ENCODE measurements at places on chromosomes 3 and 15.
A peak's percentile ranks its signal among the peaks of the same experiment; 100 is the strongest.

DNA sequence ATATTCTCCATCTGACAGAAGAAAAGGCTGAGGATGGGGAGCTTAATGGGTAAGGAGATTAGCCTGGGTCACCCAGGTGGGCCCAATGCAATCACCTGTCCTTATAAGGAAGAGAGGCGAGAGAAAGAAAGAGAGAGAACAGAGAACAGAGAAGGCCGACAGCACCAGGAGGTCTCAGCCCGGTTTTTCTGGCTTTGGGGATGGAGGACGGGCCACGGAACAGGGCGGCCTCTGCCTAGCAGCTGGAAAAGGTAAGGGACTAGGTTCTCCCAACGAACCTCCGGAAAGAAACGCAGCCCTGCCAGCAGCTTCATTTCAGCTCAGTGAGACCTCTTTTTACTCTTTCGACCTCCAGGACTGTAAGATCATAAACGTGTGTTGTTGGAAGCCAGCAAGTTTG, 196.0 kb upstream of the LYSMD4 start:
- DNase-seq, result no peak

DNA sequence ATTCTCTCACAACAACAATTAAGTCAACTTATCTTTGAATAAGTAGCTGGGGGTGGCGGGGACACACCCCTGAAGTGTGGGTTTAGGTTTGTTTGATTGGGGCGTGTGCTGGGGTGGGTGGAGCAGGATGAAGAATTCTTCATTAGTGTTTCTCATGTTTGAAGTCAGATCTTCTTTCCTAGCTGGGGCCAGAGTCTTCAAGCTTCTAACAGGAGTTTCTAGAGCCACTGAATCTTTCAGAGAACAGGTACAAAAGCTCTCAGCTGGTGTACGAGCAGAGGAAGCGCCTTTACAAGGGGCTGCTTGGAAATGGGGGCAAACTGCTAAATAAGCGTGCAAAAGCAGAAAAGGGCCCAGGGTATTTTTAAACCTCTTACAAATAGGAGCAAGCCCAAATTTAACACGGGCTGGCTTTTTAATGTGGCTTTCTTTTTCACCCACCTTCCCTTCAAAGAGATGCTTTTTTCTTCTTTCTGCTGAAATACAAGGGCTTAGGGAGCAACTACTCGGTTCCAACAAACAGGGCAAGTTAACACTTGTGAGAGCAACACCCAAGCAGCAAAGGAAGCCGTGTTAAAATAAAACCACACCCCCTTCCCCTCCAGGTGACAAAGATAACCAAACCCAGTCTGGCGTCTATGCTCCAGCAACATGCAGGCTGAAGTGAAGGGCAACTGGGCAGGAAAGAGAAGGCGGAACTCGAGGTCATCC, 86.9 kb upstream of the RASGRP1 start:
- no peak for DNase-seq

DNA sequence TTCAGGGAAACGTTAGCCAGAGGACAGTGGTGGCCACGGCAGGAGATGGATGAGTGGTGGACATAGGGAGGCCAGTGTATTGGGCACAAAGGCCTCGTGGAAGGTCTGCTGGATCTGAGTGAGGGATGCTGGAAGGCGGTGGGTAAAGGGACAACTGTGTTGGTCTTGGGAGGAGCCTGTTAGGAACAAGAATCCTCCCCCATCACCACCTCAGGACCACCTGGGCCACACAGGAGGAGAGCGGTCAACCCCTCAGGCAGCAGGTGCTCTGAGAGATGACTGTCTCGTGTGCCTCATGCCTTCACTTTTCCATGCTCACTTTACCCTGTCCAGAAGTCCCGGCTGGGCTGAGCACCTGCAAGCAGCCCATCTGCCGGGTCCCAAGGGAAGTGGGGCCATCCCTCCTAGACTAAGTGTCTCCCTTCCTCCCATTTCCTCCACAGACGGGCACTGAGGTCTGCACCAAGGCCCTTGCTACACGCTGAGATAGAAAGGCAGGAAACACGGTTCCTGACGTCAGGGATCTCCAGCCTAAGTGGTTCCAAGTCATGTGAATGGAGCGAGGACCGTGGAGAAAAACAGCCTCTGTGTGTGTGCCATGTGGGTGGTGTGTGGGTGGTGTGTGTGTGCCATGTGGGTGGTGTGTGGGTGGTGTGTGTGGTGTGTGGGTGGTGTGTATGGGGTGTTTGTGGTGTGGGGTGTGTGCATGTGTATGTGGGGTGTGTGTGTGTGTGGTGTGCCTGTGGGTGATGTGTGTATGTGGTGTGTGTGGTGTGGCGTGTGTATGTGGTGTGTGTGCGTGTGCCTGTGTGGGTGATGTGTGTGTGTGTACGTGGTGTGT, 47.8 kb upstream of the CTSH start:
- no peak for DNase-seq

- DNase-seq, result no peak
These were observed 22.3 kb downstream of the FANCD2OS start for GRCh38 chr3:10085738-10086137.

DNA sequence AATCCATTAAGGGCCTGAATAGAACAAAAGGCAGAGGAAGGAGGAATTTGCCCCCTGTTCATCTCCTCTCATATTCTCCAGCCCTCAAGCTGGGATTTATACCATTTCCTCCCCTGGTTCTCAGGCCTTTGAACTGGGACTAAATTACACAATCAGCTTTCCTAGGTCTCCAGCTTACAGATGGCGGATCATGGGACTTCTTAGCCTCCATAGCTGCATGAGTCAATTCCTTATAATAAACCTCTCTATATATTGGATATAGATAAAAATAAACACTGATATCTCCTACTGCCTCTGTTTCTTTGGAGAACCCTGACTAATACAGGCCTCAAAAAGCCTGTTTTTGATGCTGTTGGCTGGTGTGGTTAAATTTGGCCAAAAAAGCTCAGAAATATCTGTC, 84.5 kb upstream of the TMEM108 start:
- DNase-seq, result no peak

DNA sequence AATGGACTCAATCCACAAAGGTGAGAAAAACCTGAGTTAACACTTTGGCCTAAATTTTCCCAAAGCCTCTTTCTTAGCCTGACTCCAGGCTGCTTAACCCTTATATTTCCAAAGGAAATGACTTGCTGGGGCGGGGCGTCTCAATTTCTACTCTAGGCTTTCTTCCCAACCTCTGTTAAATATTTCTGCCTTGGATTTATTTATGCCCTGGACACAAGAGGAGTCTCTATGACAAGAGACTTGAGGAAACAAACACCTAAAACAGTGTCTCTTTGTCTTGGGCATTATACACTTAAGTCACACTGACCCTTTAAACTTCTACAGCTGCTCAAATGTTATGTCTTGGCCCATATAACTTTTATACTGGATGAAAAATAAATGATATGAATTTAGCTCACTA, 28.3 kb upstream of the AP4E1 start:
- DNase-seq, result no peak

DNA sequence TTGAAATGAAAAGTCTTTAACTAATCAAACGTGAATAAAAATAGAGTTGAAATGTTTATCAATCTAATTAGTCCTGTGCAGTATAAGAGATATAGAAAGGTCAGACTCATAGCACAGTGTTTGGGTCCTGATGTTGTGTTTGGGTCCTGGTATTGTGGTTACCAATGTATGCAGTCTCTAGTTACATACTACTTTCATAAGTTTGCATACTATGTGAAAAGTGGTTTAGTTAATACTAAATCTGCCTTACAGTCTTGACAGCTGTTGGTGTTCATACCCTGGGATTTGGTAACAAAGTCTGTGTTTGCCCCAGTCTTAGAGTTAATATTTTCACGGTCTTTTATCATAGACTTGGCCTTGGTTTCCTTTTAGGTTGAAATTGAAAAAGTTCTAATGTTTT, 41.7 kb downstream of the KIF15 start:
- no peak for DNase-seq

DNA sequence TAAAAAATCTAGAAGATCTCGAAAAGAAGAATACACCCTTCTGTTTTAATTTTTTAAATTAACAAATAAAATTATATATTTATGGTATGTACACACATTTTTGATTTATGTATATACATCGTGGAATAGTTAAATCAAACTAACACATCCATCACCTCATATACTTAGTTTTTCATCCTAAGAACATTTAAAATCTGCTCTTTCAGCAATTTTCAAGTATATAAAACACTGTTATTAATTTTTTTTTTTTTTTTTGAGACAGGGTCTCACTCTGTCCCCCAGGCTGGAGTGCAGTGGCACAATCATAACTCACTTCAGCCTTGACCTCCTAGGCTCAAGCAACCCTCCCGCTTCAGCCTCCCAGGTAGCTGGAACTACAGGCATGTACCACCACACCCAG, 32.8 kb upstream of the ACAP2 start:
- no peak for DNase-seq

- DNase-seq, result peak; percentile 84
These were observed 130.8 kb upstream of the PRR20G start for GRCh38 chr3:127418560-127419147.

DNA sequence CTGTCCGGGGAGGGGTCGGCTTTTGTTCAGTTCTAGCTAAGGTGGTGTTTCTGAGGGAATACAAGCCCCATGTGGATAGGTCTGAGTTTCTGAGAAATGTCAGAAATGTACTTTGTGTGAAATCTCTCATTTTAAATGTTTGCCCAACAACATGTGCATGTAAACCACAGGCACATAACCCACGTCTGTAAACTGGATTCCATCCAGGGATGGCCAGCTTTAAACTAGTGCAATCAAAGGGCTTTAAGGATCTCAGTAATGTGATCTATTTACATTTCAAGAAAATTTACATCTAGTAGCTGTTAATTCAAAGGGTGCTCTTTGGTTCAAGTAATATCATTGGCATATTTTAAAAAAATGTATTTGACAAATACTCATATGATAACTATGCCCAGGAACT, 52.0 kb downstream of the POLR2M start:
- no peak for DNase-seq

DNA sequence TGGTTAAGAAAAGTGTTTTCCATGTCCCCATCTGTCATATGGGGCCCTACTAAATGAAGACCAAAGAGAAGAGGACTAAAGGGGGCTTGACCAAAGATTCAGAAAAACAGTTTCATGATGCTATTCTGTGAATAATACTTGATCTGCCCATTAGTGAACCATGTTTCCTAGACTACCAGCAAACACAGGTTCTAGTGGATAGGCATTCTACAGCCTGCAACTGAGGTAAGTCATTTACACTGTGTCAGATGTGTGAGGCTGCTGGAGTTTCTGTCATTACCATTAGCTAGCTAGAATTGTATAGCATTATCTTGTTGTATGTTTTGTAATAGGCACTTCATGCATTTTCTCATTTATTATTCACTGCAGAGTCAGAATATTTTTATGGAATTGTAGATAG, 6.6 kb downstream of the GPR171 start:
- no peak for DNase-seq

DNA sequence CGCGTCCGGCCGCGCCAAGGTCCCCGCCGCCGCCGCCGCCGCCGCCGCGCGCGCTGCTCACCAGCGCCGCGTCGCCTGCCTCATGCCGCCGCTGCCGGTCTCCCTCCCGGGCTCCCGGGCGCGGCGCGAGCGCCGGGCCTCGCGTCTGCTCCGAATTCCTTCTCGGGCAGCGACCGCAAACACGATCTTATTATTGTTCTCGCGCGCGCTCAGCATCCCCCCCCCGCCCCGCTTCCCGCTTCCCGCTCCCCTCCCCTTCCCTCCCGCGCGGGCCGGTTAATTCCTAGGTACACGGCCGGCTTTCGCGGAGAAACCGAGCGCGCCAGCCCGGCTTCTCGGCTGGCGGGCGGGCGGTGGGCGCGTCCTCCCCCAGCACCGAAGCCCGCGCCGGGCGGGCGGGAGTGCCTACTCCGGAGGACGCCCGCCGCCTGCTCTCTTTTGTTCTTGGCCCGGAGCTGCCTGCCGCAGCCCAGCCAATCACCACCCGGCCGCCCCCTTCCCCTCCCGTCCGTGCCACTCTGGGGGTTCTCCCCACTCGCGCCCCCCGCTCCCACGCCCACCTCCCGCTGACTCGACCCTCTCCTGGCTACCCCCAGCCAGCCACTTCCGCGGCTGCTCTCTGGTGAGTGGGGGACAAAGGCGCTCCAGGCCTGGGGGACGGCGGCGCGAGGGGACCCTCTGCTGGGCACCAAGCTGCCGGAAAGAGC, at the start of gene HDGFL3:
Gene HDGFL3 (minus strand): TSS at position 164 of the 707 bp plus-strand sequence. CDS start 409 bp downstream, outside the sequence.
- DNase-seq, result peak; percentile 94

GRCh38 chr3:84965141-84965540, 6.4 kb downstream of the CADM2 start:
- peak; percentile 68 for DNase-seq

- DNase-seq, result no peak
These were observed 34.6 kb upstream of the PPIB start for GRCh38 chr15:64197425-64197824.

DNA sequence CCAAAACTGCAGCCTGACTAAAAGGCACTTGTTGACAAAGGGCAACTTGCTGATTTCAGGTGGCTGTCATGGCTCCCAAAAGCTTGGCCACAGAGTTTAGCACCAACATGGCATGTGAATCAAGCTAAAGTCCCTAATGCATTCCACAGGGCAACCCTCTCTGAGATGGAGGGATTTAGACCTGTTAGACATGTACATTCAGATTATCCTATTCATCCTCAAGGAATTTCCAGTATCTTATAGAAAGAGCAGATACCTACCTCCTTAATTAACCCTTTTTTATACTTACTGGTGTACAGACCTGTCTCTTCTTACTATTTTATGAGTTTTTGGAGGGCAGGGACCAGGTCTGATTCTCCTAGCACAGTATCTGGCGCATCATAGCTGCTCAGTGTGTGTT, 31.3 kb downstream of the ACP3 start:
- DNase-seq, result no peak

DNA sequence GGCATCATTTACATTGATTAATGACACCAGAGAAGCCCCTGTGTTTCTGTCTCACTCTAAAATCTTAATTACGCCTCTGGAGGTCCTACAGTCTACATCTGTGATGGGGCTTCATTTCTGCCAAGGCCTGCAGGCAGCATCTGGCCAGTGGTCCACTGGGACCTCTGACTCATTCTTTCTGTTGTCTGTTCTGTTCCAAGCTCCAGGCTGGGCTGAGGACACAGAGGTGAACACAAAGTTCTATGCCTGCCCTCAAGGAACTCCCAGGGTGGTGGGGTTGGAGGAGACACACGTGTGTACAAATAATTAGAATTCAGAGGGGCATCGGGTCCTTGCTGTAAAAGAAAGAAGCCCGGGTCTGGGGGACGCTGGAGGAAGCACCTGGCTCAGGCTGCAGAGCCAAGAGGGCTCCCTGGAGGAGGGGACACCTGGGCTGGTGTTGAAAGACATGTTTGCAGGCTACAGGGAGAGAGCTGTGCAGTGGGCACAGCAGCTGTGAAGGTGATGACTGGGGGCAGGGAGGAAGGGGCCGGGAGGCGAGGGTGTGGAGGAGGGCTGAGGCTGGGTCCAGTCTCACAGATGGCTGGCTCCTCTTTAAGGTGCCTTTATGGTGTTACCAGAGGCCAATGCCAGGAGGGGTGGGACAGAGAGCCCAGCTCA, 103.3 kb upstream of the PRR23E start:
- no peak for DNase-seq

DNA sequence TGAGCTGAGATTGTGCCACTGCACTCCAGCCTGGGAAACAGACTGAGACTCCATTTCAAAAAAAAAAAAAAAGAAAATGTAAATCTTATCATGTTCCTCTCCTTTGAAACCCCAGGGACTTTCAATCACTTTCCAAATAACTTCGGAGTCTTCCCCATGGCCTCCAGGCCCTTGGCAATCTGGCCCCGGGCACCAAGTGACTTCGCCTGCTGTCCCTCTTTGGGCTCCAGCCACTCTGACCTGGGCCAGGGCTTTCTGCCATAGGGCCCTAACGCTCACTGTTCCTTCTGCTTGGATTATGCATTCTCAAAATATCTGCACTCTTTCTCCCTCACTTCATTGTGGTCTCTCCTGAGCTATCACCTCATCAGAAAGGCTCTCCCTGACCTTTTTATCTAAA, 260.9 kb downstream of the KLF13 start:
- no peak for DNase-seq

- DNase-seq, result no peak
These were observed 19.8 kb downstream of the WDR73 start for GRCh38 chr15:84634228-84634837.

Measured in NCI-H1417 (cell line).